ENCODE measurements at places on chromosomes 6 and 20. TPM values are rescaled to one million over a fixed set of nuclear protein-coding genes. Genes with fewer than 3 reads are reported as not detected.

FOXC1 gene
- total RNA-seq = not detected

SIM1 gene
- not detected for total RNA-seq

GRCh38 chr6:169502445-169502844, 199.4 kb downstream of the WDR27 start:
- H3K27ac ChIP-seq = no peak overlapping the region
- peaks cover 2% of the 10 kb centered on the region for H3K36me3 ChIP-seq
- no peaks in the 10 kb centered on the region for H3K27me3 ChIP-seq
- H3K4me1 ChIP-seq = no peaks in the 10 kb centered on the region
- no peak overlapping the region for H3K4me3 ChIP-seq

DNA sequence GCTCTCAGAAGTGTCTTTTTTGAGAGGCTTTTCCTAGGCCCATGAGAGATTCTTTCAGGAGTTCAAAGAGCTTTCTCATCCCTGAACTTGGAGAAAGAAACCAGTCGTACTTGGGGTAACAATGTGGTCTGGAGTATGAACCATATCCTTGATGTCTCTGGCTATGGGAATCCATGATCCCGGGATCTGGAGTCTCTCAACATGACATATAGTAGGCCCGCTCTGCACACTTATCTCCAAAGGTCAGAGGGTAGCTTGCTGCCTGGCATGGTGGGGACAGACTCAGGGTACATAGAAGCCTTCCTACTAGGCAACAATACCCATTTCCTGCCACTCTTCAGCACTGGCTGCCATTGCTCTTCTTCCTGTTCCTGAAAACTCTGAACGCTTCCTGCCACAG, 42.2 kb upstream of the NFATC2 start:
- no peaks in the 10 kb centered on the region for H3K27me3 ChIP-seq
- H3K4me3 ChIP-seq = no peak overlapping the region
- H3K36me3 ChIP-seq = no peaks in the 10 kb centered on the region
- no peak for DNase-seq

C6orf15 gene
- not detected for total RNA-seq

GRCh38 chr6:6631534-6632276, 43.2 kb downstream of the LY86 start:
- H3K4me1 ChIP-seq = peaks cover 23% of the 10 kb centered on the region
- H3K36me3 ChIP-seq = no peaks in the 10 kb centered on the region
- DNase-seq = no peak
- no peaks in the 10 kb centered on the region for H3K27me3 ChIP-seq
- no peak overlapping the region for H3K27ac ChIP-seq

GRCh38 chr6:169173532-169174268, 79.9 kb downstream of the THBS2 start:
- H3K4me3 ChIP-seq = no peak overlapping the region
- no peaks in the 10 kb centered on the region for H3K27me3 ChIP-seq
- no peak for DNase-seq

GRCh38 chr6:139533573-139534471, 159.4 kb upstream of the CITED2 start:
- no peak for DNase-seq
- H3K4me1 ChIP-seq = peaks cover 21% of the 10 kb centered on the region
- H3K36me3 ChIP-seq = no peaks in the 10 kb centered on the region
- H3K27me3 ChIP-seq = no peaks in the 10 kb centered on the region
- no peak overlapping the region for H3K4me3 ChIP-seq

DNA sequence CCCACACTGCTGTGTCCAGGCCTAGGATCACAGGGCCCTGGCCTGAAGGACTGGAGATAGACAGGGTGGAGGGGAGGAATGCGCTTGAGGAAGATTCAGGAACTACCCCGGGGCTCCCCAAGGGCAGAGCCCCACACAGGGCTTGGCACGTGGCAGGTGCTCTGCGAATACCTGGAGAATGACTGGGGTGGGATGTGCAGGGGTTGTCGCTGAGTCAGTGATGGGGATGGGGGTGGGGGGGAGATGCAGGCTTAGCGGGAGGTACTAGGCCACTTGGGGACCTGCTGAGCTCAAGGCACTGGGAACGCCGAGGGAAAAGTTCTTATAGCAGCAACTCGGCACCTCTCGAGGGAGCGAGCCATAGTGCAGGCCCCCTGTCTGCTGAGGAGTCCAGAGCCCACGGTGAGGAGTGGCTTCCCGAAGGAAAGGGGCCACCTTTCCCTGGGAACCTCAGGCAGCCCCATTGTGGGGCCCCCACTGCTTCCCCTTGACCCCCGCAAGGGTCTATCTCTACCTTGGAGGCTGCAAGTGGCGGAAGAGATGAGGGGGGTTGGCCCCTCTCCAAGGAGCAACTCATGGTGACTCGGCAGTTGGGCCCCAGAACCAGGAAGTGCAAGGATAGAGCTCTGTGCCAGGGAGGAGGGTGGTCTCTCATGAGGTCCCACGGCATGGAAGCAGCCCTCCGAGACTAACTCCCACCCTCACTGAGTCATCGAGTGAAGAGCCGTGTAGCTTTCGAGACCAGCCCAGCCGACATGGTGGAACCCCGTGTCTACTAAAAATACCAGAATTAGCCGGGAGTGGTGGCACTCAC, 33.1 kb downstream of the SRC start:
- no peak overlapping the region for H3K4me3 ChIP-seq
- no peaks in the 10 kb centered on the region for H3K27me3 ChIP-seq
- no peak overlapping the region for H3K27ac ChIP-seq

- no peaks in the 10 kb centered on the region for H3K4me1 ChIP-seq
- no peak for DNase-seq
- H3K4me3 ChIP-seq = no peak overlapping the region
- H3K27me3 ChIP-seq = peaks cover 12% of the 10 kb centered on the region
Observed at GRCh38 chr6:30151580-30151979, 9.4 kb downstream of the TRIM10 start.

PTCHD4 gene
- total RNA-seq = not detected

GRCh38 chr6:155684416-155685196, 229.0 kb upstream of the NOX3 start:
- no peak overlapping the region for H3K4me3 ChIP-seq
- no peak for DNase-seq
- no peaks in the 10 kb centered on the region for H3K4me1 ChIP-seq
